ENCODE measurements at places on chromosomes 12 and 14.

DNA sequence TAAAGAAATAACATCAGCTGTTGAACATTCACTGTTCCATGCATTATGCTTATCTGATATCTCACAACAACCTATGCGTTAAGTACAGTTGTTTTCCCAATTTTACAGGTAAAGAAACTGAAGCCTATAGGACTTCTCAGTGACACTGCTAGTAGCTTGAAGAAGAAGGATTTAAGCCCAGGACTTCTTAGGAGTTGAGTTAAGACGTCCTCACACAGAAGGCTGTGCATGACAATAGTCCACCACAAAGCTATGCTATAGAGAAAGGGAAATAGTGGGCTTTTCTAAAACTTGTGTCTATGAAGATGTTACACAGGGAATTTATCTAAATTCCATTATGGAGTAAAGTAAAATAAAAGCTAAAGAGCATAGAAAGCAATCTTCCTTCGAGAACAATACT is 120.5 kb upstream of the RASSF8 start:
- DNase-seq = no peak

DNA sequence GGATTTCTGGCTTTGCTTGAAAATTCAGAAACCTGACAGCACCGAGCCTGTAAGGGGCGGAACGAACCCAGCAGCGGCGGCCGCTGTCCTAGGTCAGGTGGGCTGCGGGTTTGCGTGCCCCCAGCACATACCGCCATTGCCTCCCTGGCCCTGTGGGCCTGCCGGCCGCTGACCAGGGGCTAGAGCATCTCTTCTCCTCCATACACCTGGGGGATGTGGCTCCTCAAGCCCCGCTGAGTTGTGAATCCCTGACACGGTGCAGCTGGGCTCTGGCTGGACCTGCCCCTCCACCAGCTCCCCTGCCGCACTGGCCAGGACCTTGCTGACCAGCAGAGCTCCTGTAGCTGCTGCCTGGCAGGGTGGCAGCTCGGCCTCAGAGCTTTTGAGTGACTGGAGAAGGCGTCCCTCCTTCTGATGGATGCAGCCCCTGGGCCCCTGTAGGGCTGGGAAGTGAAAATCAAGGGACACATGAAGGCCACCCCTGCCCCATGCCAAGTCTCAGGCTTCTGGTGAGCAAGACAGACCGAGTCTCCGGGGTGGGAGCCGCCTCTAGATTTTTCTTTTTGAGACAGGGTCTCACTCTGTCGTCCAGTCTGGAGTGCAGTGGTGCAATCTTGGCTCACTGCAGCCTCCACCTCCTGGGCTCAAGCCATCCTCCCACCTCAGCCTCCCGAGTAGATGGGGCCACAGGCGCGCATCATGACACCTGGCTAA is 184.9 kb upstream of the SFSWAP start:
- no peak for DNase-seq

GRCh38 chr12:105467710-105468366 is 137.3 kb downstream of the C12orf75 start:
- DNase-seq = no peak

DNA sequence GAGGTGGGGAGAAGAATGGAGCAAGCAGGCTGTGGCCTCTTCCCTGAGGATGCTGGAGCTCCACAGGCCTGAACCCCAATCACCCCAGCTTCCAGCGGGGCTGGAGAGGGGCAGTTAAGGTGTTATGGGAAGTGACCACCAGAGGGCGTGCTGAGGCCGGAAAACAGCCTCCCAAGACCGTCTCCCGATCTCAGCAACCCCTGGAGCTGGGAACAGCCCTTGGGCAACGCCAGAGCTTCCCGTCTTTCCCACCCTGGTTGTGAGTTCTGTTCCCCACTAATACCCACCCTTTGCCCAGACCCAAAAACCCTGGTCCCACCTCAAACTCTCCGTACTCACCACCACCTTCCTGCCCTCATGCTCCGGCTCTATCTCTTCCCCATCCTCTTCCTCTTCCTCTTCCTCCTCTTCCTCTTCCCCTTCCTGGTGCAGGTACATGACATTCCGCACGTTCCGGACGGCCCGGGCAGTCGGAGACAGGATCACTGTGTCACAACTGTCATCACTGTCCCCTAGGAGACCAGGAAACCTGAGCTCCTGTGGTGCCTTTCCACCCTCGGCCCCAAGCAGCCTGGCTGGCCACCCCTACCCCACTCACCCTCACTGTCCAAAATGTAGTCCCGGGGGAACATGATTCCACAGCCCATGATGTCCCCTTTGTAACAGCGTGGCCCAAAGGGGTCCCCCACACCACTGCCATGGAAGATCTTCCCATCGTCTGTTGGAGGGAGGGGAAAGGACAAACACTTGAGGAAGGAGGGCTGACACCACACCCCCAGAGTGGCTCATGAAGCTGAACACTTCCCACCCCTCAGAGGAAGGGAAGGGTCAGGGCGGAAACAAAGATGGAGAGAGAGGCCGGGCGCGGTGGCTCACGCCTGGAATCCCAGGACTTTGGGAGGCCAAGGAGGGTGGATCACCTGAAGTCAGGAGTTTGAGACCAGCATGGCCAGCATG is 12.9 kb downstream of the SPRYD3 start:
- peak; percentile 91 for DNase-seq

DNA sequence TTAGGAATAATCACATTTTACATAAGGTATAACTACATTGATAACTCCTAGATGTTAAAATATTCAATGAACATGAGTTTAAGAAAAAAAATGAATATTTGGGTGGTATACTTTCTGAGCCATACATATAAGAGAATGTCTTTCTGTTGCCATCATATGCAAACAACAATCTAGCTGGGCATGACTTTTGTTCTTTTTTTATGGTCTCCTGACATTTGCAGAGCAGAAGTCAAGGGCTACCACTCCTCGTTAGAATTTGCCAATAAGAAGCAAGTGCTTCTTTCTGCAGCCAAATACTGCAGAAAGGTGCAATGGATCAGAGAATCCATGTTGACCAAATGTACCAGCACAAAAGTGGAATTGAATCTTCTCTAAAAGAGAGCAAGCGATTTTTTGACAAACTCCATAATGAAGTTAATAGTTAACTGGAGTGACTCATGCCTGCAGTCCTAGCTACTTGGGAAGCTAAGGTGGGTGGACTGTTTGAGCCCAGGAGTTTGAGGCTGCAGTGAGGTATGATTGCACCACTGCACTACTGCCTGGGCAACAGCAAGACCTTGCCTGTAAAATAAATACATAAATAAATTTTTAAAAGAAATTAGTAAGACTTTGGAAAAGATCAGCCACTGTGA is 25.5 kb upstream of the CCDC91 start:
- no peak for DNase-seq

- no peak for DNase-seq
These were observed 780.2 kb upstream of the SEL1L start for GRCh38 chr14:82313889-82314288.

GRCh38 chr12:118102070-118102469 is 1.7 kb downstream of the VSIG10 start:
- DNase-seq = peak; percentile 42

GRCh38 chr12:15584366-15585041 is 204.7 kb downstream of the EPS8 start:
- DNase-seq = peak; percentile 3

GRCh38 chr14:75565056-75565455 is 13.4 kb upstream of the FLVCR2 start:
- DNase-seq = no peak

GRCh38 chr14:92930737-92931602 is 8.0 kb downstream of the CHGA start:
- DNase-seq = no peak

DNA sequence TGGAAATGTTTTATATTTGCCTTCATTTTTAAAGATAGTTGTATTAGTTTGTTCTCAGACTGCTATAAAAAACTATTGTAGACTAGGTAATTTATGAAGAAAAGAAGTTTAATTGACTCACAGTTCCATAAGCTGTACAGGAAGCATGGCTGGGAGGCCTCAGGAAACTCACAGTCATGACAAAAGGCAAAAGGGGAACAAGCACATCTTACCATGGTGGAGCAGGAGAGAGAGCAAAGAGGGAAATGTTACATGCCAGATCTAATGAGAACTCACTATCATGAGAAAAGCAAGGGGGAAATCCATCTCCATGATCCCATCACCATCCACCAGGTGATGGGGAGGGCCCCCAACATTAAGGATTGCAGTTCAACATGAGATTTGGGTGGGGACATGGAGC is 35.5 kb upstream of the UNC79 start:
- no peak for DNase-seq

GRCh38 chr12:56413392-56413791 is 35.8 kb downstream of the TIMELESS start:
- no peak for DNase-seq

DNA sequence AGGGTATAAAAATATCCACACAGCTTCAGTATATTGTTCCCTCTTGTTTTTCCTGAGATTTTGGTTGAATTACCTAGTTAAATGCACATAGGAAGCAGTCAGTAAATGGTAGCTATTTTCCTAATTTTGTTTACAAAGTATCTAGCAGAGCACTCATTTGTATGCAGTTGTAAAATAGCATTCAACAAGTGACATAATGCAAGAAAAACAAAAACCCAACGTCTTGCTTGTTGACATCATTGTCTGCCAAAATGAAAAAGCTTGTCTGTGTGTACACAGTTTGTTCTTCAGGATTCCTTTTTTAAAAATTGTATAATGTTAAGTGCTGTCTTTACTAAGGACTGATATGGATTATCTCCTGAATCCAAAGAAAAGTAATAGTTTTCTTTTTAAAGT is 2.7 kb downstream of the VRTN start:
- no peak for DNase-seq

DNA sequence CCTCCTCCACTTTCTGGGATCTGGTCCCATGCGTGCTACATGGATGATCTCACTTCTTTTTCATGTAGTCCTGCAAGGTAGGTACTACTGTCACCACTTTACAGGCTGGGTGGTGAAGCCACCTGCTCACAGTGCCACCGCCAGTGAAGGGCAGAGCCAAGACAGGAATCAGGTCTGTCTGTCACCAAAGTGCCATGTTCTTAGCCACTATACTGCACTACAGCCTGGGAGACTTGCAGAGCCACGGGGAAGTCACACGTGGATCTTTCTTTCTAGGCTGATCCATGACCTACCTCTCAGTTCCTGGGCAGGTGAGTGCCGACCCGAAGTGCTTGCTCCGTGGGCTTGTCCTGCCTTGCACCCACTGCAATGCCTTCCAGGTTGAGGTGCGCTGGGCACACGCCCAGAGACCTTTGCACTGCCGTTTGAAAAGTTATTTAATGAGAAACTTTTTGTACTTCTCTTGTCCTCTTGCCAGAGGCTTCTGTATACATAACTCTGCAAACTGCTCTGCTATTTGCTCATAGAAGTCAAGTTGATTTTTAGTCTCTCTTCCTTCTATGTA is 19.7 kb upstream of the CLMN start:
- no peak for DNase-seq

DNA sequence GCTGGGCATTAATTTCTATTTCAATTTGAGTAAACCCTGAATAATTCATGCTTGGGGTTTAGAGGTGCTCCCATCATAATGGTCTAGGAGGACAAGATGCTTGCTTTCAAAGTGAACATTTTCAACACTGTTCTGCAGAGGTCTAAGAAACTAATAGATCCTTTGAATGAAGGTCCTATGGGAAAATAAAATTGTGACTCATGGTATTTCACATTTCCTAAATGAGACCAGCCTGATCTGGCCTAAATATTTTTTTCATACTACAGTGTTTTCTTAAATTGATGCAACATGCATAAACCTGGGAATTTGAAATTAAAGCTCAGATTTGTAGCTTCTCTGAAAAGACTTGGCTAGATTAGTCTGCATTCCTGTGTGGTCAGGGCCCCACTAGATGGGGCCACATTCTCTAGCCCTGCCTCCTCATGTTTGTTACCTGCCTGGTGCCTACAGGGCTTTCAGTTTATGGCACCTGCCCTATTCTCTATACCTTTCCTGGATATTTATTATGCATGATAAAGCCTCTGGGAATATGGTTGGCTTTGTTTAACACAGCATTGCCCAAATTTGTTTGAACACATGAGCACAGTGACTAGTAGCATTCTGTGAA is 112.7 kb downstream of the METTL25 start:
- DNase-seq = no peak

GRCh38 chr14:56422703-56423213 is 156.8 kb upstream of the TMEM260 start:
- DNase-seq = peak; percentile 84

- DNase-seq = no peak
These were observed 9.6 kb upstream of the GPR84 start for GRCh38 chr12:54373649-54374561.

- DNase-seq = no peak
These were observed 106.2 kb downstream of the IGF1 start for GRCh38 chr12:102374190-102374589.

GRCh38 chr14:91957876-91958313 is 10.4 kb upstream of the FBLN5 start:
- no peak for DNase-seq

- DNase-seq = no peak
These were observed 10.6 kb upstream of the SPPL3 start for GRCh38 chr12:120914794-120915193.

DNA sequence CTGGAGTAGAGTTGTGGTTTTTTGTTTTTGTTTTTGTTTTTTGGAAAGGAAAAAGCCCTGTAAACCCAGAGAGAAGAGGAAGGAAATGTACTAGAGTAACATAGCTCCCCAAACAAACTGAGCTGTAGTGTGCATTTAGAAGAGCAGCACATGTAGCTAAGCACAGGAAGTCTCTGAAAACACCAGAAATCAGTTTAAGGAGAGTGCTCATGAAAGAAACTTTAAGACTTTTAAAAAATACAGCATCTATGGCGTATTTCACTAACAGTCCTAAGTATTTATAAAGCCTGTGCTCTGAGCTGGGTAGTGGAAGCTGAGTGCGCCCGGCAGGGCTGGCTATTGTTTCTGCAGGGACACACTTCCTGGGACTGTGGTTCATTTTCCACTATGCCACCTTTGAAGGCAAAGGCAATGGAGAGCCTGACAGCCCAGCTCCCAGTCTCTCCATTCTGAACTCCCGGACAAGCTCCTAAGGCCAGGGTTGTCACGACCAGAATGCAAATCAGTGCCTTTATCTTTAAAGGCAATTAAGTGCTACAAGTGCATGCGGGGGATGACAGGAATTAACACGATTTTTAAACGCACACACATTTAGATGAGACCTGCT is 45.4 kb downstream of the NIN start:
- DNase-seq = no peak

DNA sequence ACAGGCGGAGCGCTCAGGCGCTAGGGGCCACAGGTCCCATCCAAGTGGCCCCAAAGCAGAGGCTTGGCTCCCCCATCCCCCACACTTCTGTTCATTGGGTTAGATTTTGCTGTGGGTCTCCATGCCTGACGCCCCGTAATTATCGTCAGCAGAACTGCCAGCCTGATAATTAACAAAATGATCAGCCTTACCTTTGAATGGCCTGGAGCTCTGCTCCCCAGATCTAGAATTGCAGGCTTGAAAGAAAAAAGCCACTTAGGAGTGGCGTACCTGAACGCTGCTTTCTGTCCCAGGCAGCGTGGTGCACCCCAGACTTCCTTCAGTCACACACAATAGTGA is 28.7 kb upstream of the LRP1-AS start:
- DNase-seq = no peak

GRCh38 chr14:90703841-90704737 is 112.1 kb downstream of the TTC7B start:
- DNase-seq = no peak

Data from HTR-8/SVneo (cell line).